ENCODE measurements at places on chromosomes 6 and 20.

- no peak for DNase-seq
These were observed 1.9 kb downstream of the DDAH2 start for GRCh38 chr6:31727034-31727716.

- no peak for DNase-seq
These were observed 273.3 kb downstream of the ALDH8A1 start for GRCh38 chr6:134676307-134677281.

DNA sequence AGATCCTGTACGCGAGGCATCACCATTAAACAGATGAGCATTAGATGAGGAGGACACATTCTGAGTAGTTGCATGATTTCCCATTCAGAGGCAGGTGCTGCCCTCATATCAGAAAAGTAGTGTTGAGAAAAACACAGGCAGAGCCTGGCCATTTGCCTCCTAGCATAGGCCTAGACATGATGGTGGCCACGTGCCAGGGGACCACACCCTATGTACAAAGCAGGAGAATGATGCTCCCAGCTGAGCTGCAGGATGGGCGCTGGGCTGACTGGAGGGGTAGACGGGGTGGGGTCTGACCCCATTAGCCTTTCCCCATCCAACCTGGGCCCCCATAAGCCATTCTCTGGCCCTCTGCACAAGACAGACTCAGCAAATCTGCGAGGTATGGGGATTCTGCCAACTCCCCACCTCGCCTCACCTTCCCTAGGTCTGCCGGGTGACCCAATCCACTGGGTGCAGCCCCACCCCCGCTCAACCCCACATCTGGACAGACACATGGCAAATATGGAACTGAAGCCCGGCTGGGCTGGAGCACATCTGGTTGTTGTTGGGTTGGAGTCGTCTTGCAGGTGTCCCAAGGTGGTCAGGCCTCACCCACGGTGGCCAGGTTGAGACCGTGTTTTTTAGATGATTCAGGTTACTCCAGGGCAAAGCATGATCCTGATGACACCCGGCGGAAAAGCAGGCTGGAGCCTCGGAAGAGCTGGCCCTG lies 13.9 kb downstream of the PI16 start:
- DNase-seq = no peak

DNA sequence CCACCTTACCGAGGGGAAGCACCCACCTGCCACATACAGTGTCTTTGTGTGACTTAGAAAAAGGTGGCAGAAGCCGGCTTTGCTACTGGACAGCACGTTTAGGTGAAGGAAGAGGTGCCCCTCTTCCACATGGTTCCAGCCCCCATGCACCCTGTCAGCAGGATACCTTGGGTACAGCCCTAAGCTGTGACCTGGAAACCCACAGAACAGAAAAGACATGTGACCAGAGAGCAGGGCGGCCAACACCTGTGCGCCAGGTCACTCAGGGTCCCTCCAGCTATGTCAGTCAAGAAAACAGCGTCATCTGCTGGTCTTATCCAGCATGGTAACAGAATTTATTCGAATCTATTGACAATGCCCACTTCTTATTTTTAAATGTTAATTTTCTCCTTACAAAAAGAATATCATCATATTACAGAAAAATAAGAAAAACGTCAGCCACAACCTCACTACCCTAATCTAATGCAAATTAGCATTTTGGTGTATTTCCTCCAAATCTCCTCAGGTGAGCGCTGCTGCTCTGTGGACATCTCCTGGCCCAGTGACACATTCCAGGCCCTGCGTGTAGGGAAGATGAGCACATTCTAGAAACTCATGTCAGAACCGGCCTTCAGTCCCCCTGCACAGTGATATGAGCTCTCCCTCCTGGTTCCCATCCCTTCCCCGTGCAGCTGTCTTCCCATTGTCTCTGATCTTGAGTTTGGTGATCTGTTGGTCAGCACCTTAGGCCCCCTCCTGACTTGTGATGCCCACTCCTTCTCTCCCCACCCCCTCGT lies 37.2 kb downstream of the GTF2H5 start:
- DNase-seq = no peak

- no peak for DNase-seq
These were observed 55.0 kb upstream of the TNFAIP3 start for GRCh38 chr6:137811916-137812553.

DNA sequence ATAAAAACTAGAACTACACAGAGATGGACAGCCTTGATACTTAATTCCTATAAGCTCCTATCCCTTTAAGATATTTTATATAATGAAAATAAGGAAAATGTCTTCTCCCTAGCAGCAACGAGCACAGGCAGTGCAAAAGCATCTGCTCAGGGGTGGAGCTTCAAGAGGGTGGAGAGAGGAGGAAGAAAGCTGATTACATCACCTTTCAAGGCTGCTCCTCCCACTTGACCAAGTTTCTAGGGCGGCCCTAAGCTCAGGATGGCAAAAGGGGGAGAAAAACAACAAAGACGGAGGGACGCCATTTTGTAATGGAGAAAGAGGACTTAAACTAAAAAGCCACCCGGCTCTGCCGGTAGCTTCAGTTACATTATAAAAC lies 2.2 kb downstream of the PPP1R10 start:
- peak; percentile 46 for DNase-seq

GRCh38 chr6:135851442-135852271 lies at the start of gene PDE7B:
Gene PDE7B, plus strand, starts transcription at chr6:135851701.
- DNase-seq = no peak

DNA sequence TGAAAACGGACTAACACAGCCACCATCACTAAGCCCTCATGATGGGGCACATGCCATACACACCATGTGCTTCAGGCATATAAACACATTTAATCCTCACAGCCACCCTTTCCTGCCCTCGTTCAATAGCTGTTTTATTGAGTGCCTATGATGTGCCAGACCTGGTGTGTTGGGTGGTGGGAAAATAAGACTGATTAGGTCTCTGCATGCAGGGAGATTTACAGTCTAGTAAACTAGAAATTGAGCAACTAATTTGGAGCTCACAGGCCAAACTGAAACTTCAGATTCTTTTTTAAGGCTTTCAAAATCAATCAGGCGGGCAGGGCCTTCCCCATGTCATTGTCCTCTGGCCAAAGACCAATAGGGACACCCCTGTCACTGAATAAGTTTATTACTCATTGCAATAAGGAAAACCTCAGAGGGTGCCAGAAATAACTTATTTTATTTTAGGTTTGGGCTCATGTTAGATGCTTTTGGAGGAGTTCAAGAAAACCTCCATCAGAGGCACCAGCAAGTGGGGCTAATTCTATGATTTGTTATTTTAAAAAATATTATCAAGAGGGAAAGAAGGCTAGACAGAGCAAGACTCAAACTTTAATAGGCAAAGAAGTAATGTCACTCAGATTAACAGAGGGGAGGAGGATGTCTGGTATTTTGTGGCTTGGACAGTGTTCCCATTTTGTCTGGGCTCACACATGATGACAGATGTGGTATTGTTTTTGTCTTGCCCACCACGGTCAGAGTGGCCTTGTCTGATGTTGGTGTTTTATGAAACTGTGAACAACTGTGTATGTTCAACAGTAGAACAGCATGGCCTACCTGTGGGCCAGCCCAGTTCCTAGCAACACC lies 12.0 kb downstream of the ZFP64 start:
- DNase-seq = no peak

DNA sequence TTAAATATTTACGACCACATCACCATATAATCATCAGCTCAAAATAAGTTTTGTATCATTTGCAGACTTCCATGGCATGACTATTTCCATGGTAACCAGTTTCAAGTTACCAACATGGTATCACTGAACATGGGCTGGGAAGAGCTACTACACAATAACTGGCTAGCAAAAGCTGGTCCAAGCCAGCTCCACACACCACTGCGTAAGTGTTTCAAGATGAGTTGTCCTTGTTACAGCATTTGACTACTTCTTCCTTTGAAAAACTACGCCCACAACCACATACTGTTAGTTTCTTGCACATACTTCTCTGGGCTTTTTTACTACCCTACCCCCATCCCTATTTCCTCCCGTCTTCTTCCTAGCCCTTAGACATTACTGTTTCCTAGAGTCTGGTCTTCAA lies 8.5 kb downstream of the CD164 start:
- DNase-seq = no peak

GRCh38 chr6:72559067-72559466 lies 62.8 kb upstream of the KCNQ5 start:
- no peak for DNase-seq

DNA sequence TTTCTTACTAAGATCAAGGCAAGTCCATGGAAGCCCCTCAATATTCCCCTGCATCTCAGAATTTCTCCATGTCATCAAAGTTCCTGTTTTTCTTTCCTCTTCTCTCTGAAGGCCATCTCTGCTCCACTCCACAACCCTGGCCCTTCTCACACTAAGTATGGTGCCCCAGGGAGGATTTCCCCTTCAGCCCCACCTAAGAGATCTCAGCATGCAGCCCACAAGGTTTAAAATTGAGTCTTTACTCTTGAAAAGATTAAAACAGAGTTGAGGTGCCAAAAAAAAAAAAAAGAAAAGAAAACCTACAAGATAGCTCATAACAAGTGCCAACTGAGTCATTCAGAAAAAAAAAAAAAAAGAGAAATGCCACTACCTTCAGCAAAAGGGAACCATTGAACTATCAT lies 36.5 kb upstream of the TNFAIP3 start:
- no peak for DNase-seq

- no peak for DNase-seq
These were observed 213.1 kb downstream of the RNF144B start for GRCh38 chr6:18600255-18600654.

GRCh38 chr6:1179571-1180459 lies 132.1 kb upstream of the FOXQ1 start:
- no peak for DNase-seq

GRCh38 chr20:18506744-18507143 lies 996 bp upstream of the SEC23B start:
- DNase-seq = no peak

DNA sequence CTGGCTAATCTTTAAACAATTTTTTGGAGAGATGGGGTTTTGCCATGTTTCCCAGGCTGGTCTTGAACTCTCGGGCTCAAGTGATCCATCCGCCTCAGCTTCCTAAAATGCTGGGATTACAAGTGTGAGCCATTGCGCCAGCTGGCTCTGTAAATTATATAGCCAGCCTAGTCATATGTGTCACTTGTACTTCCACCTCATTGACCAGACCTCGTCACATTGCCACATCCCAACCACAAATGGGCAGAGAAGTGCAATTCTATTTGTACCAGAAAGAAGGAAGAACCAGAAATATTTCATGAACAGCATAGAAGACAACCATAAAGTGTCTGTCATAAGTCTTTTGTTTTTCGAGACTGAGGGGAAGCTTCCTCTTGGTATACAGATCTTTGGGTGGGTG lies 304.9 kb upstream of the RNF24 start:
- no peak for DNase-seq

GRCh38 chr6:79631693-79632172 lies 604 bp downstream of the SH3BGRL2 start:
- DNase-seq = no peak

DNA sequence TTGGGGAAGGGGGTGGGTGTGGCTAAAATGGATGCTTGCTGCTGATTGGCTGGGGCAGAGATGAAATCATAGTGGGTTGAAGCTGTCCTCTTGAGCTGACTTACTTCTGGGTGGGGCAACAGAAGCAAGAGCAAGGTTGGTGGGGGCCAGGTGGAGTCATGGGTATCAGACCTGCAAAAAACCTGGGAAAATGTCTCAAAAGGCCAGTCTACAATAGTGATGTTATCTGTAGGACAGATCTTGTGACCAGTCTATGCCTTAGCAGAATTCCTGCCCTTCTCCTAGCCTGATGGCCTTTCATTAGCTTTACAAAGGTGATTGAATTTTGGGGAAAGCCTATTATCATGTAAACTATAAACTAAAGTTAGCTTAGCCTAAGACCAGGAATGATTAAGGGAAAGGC lies 945.7 kb downstream of the KIF16B start:
- DNase-seq = no peak

GRCh38 chr6:3239110-3239830 lies 11.8 kb upstream of the TUBB2B start:
- DNase-seq = no peak

DNA sequence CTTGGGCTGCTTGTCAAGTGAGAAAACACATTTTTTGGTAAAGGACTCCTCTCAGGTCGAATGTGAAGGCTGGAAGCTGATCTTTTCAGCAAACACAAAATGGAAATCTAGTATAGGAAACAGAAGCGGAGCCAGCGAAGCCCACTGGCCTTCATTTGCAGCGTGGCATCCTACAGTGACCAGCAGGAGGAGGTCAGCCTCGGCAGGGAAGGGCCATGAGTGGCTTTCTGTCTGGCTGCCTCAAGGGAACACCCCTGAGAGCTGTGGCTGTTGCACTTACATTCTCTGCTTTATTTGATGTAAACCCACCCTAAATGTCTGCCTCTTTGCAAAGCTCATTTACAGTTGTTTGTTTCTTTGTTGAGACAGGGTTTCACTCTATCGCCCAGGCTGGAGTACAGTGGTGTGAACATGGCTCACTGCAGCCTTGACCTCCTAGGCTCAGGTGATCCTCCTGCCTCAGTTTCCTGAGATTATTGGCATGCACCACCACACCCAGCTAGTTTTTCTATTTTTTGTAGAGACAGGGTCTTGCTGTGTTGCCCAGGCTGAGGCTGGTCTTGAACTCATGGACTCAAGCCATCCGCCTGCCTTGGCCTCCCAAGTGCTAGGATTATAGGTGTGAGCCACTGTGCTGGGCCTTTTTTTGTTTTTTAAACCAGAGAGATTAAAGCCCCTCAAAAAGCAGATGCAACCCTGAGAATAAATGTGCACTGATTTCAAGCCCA lies 322.0 kb upstream of the SOX4 start:
- no peak for DNase-seq

- DNase-seq = no peak
These were observed 79.9 kb downstream of the TOX2 start for GRCh38 chr20:43994486-43995100.

DNA sequence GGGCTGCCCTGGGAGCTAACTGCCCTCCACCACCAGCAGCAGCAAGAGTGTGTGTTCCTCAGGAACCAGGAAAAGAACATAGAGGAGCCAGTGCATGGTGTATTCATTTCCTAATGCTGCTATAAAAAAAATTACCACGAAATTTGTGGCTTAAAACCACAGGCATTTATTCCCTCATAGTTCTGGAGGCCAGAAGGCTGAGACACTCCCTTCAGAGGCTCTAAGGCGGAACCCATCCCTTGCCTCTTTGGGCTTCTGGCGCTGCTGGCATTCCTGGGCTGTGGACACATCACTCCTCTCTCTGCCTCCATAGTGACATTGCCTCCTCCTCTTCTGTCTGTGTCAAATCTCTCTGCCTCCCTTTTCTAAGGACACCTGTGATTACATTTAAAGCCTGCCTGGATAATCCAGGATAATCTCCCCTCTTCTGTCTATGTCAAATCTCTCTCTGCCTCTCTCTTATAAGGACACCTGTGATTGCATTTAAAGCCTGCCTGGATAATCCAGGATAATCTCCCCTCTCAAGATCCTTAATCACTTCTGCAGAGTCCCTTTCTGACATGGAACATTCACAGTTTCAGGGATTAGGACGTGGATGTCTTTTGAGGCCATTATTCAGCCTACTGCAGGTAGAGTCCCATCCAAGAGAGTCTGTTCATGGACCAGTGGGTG lies 54.7 kb downstream of the NDUFAF5 start:
- no peak for DNase-seq

GRCh38 chr6:53390010-53390409 lies 41.3 kb upstream of the ELOVL5 start:
- DNase-seq = no peak

Measured in activated CD4-positive, CD25-positive, alpha-beta regulatory T cell (primary cell).